ENCODE measurements at places on chromosomes 12 and 14. TPM values are rescaled to one million over a fixed set of nuclear protein-coding genes. Genes with fewer than 3 reads are reported as not detected.
A peak's percentile ranks its signal among the peaks of the same experiment; 100 is the strongest.

SOAT2 gene
- 0.63 TPM for total RNA-seq

CDKN1B gene
- 56.0 TPM for total RNA-seq

GRCh38 chr12:122471324-122472226 is 29.2 kb downstream of the ZCCHC8 start:
- H3K27ac ChIP-seq: peak overlapping the region; percentile 78
- peaks cover 2% of the 10 kb centered on the region for H3K4me1 ChIP-seq
- H3K27me3 ChIP-seq: no peaks in the 10 kb centered on the region
- peaks cover 11% of the 10 kb centered on the region for H3K36me3 ChIP-seq

DNA sequence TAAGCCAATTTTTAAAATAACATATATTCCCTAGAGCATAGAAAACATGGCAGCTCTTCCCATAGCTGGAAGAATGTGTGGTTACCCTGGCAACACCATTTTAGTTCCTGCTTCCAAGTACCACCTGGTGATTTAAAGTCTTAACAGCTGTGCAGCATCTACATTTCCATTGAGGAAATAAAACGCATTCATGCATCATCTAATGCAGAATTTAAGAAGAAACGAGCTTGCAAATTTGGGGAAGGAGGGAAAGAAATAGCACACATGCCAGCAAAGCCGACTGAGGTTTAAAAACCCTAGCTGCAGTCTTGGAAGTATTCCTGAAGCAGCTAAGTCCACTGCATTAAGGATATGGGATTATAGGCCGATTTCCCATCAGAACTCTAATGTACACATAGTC is 22.8 kb upstream of the SLC38A2 start:
- no peaks in the 10 kb centered on the region for H3K4me1 ChIP-seq
- H3K36me3 ChIP-seq: no peaks in the 10 kb centered on the region
- no peak overlapping the region for H3K27ac ChIP-seq
- DNase-seq: no peak

DNA sequence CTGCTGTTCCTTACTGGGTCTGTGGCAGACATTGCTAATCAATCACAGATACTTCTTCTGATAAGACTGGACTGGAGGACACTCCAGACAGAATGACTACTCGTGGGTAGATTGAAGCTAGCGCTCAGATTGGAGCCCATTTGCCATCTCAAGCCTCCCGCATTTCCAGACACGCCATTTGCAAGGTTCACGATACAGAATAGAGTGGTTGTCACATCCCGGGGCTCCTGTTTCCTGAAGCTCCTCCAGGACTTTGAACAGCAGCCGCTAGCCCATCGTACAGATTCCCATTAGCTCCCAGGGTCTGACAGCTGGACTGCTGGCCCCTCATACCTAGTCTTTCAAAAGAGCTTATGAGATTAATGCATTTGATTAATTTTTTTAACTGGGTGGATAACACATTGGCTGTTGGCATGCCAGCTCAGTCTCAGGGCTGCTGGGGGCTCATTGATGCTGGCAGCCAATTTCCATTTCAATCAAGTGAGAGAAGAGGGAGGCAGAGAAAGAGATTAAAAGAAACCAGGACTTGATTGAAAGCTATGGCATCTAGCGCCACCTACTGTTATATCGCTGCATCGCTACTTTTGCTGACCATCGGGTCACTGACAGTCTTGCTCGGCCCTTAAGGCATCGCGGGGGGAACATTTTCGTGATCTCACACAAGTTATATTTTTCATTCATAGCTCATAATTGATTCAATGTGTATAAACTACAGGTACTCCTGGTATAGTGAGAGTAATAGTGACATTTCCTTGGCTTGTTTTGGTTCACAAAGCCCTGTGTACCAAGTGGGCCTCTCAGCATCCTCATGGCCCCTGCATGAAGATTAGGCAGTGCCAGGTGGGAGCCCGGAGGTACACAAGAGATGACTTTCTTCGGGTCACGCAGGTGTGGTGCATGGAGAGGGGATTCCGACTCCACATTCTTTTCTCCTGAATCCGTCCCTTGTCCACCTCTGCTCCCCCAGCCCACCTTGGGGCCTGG is 78.6 kb downstream of the CCDC60 start:
- H3K27me3 ChIP-seq: peaks cover 2% of the 10 kb centered on the region
- H3K36me3 ChIP-seq: no peaks in the 10 kb centered on the region
- H3K4me3 ChIP-seq: no peak overlapping the region
- no peak overlapping the region for H3K27ac ChIP-seq
- H3K4me1 ChIP-seq: no peaks in the 10 kb centered on the region

DNA sequence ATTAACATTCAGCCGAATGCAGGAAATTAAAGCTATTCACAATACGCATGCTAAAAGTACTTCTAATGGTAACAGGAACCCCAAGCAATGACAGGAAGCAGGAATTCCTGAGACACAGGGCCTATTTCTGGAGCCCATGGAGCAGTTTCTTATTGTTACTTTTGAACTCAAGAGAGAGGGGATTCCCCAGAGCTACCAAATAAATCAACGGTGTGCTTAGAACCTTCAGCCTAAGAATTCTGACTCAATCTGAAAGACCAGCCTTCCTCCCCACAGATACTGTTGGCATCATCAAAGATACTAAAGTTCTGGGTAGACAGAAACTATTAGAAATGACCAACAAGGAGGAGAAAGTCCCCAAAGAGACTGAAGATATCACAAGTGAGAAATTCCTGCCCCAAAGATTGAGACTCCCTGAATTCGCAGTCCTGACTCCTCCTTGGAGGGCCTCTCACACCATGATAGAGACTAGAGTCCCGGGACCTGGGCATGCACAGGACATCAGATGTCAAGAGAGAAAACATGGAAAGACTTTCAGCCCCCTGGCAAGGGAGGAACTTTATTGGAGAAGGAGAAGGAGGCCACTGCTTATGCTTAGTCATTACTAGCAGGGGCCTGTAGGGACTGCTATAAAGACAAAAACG is 32.7 kb downstream of the RTRAF start:
- no peak overlapping the region for H3K27ac ChIP-seq
- no peak overlapping the region for H3K4me3 ChIP-seq
- peaks cover 1% of the 10 kb centered on the region for H3K36me3 ChIP-seq
- H3K4me1 ChIP-seq: no peaks in the 10 kb centered on the region

TRMT5 gene
- 8.8 TPM for total RNA-seq
